ENCODE measurements at places on chromosomes 7 and 10. TPM values are rescaled to one million over a fixed set of nuclear protein-coding genes. Genes with fewer than 3 reads are reported as not detected.
A peak's percentile ranks its signal among the peaks of the same experiment; 100 is the strongest.

EDRF1 gene
- 27.4 TPM for polyA plus RNA-seq

DNA sequence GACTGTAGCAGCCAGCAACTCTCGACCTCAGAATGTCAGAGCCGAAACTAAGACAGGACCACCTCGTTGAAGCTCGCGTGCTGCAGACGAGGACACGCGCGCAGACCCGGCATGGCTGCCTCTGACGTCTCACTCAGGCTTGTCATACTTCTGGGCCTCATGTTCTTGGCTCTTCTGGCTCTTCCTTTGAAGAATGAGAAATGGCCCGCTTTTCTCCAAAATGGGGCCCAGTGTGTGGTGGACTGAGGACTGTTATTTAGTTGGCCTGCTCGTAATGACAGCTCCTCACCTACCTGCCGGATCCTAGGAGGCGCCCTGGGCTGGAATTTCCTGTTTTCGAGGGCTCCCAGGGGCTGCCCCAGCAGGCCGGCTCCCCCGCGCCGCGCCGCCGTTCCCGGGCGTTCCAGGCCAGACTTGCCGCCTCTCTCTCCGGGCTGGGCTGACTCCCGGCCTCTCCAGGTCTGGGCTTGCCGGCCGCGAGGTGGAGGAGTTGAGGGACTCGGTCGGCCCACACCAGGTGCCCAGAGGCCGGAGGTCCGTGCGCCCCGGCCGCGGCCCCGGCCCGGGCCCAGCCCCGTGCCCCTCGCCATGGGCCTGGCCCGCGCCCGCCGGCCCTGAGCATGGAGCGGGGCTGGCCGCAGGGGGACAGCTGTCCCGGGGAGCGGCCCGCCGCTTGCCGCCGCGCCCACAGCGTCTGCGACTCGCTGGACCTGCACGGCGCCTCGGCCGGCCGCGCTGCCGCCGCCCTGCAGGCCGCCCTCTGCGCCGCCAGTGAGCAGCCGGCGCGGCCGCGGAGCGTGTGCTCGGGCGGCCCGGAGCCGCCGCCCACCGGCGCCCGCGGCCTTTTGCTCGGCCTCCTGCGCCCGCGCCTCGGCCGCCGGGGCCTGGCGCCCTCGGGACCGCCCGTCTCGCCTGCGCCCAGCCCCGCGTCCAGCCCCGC is 28.1 kb downstream of the AGAP3 start:
- peak; percentile 75 for DNase-seq

DNA sequence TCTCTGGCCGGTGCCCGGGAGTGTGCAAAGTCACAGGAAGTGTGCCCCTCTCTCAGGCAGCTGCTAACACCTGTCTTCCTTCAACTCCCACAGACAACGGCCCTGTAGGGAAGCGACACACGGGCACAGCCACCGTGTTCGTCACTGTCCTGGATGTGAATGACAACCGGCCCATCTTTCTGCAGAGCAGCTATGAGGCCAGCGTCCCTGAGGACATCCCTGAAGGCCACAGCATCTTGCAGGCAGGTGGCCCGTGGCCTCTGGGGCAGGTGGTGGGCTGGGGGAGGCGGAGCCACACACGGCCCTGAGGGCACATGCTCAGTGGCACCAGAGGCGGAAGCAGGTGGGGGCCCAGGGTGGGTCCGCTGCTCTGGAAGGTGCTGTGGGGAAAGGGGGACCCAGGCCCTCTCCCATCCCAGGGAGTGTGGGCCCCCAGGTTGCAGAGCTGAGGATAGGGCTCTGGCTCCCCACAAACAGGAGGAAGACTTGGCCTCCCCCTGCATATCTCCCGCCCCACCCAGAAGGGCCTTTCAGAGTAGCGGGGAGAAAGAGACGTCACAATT is 6.9 kb downstream of the C10orf105 start:
- no peak for DNase-seq

CNTNAP2 gene
- polyA plus RNA-seq: 3.4 TPM

DNA sequence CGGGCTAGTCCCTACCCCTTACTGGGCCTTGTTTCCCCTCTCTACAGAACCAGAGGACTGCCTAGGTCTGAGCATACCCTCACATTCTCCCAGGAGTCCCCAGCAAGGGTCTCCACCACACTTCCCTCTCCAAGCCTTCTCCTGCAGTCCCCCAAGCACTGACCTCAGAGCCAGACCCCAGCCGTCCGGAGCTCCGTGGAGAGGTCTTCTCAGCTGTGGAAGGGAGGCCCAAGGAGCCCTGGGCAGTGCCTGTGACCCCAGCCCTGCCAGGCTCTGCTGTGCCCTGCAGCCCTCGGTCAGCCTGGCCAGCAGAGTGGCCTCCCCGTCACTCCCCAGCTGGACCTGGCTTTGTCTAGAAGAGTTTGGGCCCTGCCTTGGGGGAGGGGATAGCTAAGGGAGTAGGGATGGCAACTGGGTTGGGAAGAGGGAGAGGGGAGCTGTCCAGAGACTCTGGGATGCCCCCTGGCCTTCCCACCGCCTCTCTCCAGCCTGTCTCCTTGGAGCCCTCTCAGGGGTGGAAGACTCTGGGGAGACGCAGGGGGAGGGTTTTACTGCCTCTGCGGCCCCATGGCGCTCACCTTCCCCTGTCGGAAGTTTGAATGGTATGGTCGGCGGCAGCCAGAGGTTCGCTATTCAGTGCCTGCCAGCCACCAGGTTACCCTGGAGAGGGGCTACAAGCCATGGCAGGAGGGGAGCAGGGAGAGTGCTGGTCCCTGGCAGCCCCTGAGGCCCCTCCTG is at the start of gene C10orf105:
TSS of gene C10orf105 (minus strand) at position 315 of the 738 bp plus-strand sequence. CDS start 3,441 bp downstream, outside the sequence.
- DNase-seq: no peak

ZPBP gene
- polyA plus RNA-seq: not detected

- no peak for DNase-seq
Measured at GRCh38 chr10:30606313-30606712, 23.2 kb downstream of the LYZL2 start.

TAS2R4 gene
- 0.19 TPM for polyA plus RNA-seq

CLDN12 gene
- polyA plus RNA-seq: 90.3 TPM

- peak; percentile 97 for DNase-seq
Measured at GRCh38 chr7:1586827-1587705, 17.2 kb upstream of the PSMG3 start.

DNA sequence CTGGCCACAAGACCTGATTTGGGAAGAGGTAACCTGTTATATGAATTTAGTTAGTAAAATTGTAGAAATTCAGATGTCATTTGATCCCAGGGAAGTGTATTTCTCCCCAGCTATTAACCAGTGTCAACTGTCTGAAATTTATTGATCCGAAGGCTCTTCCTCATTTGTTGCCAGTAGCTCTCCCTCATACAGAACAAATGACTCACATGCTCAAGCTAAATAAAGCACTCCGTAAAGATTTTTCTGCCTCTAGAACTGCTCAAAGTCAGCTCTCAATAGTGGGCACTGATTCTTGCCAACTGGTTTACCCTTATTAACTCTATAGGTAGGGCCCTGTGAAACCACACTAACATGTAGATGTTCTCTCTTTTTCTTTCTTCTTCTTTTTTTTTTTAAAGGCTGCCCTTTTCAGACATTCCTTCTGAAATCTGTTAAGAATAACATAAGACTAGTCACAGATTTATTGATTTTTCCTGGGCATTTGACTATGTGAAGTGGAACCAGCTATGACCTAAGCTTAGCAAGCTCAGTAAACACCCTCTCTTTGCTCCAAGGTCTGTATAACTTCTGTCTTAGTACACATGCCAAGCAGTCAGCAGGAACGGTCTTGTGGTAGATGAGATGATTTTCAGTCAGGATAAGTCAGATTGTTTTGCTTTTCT is 21.8 kb downstream of the RPA3 start:
- no peak for DNase-seq

DNA sequence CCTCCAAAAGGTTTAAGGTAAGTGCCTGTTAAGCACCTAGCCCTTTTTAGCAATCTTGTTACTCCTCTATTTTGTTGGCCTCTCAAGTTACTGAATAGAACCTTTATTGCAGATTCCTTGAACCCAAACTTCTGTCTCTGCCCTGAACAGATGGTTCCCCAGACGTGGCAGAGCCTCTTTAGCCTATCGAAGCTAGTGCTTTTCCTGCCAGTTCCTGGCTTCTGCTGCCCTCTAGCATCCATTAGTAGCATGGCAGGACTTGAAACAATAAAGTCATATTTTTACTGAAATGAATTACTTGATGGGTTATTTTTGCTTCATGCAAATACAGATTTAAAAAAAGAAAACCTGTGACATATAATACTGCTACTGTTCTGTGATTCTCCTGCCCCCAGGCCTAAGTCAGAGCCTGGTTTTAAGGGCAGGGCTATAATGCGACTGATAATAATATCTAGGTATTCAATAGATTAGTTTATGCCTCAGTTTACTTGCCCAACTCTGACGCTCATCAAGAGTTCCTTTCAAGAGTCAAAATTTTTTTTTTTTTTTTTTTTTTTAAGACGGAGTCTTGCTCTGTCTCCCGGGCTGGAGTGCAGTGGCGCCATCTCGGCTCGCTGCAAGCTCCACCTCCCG is 84.3 kb upstream of the PHF14 start:
- DNase-seq: peak; percentile 78

DNA sequence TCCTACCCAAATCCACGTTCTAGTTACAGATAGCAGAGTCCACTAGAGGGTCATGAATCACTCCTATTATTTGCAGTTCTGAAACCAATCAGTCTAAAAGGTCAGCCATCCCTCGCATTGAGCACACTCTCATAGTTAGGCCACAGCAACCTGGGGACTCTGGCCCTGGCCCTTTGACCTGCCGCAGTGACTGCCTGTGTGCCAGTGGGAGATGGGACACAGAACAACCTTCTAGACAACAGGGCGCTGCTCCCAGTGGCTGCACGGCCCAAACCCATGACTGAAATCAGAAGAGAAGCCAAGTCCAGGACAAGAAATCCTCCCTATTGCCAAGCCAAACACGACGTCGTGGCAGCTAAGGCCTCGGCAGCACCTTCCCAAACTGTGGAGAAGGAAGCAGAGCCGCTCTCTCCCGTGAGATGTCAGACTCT is 158.5 kb downstream of the HERPUD2 start:
- no peak for DNase-seq

DNA sequence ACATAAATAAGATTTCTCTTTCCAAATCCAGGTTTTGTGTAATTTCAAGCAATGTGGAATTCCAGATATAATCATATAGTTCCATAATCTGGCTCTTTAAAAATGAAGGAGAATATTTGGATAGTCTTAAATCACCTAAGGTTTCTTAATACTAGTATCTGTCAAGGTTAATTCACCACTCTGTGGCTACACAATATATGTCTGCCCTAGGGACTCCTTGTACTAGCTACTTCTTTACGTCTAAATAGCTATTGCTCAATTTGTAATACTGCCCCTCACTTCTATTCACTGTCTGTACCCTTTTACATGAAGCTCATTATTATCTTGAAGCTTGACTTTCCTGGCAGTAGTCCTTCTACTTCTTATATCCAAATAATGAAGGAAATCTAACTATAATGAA is 47.2 kb downstream of the CACNA2D1 start:
- no peak for DNase-seq

- no peak for DNase-seq
Measured at GRCh38 chr10:88169037-88169319, 305.6 kb downstream of the PTEN start.

GRCh38 chr10:34854147-34854601 is 39.1 kb upstream of the PARD3 start:
- DNase-seq: no peak

GRCh38 chr7:28083164-28083997 is 97.2 kb downstream of the JAZF1 start:
- no peak for DNase-seq

LRRC18 gene
- not detected for polyA plus RNA-seq

- no peak for DNase-seq
Measured at GRCh38 chr7:135828604-135829003, 80.0 kb upstream of the FAM180A start.

EPHA1 gene
- polyA plus RNA-seq: 0.26 TPM

DNA sequence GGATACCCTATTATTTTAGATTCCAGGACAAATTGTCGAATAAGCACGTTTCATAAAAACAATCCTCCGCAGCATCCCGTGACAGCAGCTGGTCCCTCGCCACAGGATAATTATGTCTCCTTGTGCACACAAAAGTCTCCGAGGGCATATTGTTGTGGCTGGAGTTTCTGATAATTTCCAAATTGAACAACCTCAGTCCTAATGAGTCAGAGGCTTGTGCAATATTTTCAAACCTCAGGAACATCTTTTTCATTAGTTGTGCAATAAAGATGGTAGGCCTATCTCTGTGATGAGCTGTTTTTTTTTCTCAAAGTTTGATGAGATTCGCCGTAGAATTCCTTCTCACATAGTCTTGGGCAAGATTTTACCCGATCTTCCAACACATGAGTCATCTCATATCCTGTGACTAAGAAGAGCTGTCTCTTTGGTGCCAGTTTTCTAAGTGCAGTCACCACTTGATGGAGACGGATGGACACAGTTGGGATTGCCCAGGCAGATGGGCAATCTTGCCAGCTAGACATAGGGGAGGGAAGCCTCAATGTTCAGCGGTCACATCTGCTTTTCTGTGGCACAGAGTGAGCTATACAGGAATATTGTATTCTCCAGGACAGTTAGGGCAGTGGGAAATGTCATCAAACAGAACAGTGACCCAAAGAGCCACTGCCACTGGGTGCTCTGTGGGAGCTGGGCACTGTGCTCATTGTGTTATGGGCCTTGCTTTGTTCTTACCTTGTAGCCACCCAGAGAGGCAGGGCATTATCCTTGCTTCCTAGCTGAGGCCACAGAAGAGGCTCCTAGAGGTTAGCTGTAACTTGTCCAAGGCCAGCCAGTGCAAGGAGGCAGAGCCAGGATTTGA is 7.8 kb downstream of the HTRA1 start:
- no peak for DNase-seq

DNA sequence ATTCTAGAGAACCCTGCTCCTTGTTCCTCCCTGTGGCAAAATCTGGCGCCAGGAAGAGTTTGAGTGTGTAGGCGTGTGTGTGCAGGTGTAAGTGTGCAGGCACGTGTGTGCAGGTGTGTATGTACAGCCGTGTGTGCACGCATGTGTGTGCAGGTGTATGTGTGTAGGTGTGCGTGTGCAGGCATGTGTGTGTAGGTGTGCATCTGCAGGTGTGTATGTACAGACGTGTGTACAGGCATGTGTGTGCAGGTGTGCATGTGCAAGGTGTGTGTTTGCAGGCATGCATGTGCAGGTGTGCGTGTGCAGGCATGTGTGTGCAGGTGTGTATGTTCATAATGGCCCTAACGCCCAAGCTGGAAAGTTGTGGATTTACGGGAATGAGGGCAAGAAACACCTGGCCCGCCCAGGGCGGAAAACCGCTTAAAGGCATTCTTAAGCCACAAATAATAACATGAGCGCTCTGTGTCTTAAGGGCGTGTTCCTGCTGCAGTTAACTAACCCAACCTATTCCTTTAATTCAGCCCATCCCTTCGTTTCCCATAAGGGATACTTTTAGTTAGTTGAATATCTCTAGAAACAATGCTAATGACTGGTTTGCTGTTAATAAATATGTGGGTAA is 34.1 kb downstream of the KCTD7 start:
- DNase-seq: no peak

HPS1 gene
- 41.4 TPM for polyA plus RNA-seq

MORN4 gene
- polyA plus RNA-seq: 31.7 TPM

GRCh38 chr7:142298009-142298408 is 40.2 kb upstream of the PRSS58 start:
- DNase-seq: peak; percentile 17

DNA sequence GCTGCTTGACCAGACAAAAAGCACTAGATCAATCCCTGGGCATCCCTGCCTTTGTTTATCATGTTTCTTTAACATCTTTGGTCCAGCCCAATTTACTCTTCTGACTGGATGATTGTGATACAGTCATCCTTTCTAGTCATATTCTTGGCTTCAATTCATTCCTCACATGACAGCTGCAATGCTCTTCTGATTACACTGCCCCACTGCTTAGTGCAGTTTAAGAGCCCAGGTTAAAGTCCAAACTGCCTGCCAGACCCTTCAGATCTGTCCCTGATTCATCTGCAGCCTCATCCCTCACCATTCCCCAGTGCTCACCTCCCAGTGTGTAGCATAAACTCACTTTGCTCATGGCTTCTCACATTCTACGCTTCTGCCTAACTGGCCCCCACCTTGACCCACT is 383.8 kb downstream of the TNS3 start:
- no peak for DNase-seq

- no peak for DNase-seq
Measured at GRCh38 chr7:151505836-151506468, 13.7 kb downstream of the RHEB start.

Data from SK-N-SH (cell line).